ENCODE measurements at places on chromosomes 4 and X.

GRCh38 chr4:52555356-52555716 lies 103.8 kb downstream of the USP46 start:
- DNase-seq = no peak

- DNase-seq = no peak
These were observed 482.9 kb upstream of the BOD1L1 start for GRCh38 chr4:14110407-14110806.

DNA sequence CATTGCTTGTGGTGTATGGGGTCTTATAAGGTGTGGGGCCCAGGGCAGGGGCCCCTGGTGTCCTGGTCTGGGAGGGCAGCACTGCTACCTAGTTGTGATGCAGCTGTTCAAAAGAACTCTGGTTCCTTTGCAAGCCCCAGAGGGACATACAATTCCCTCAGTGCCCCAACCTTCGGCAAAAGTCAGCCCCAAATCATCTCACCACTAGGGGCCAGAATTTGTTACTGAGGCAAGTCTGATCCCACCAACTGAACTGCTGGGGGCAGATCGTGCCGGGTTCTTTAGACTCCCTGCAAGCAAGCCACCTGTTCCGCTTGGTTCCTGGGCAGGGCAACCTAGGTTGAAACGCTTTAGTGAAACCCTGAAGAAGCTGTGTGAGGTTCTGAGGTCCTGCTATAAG lies 180.1 kb upstream of the S100G start:
- DNase-seq = no peak

GRCh38 chr4:163693211-163693610 lies 198.7 kb downstream of the TMA16 start:
- no peak for DNase-seq

DNA sequence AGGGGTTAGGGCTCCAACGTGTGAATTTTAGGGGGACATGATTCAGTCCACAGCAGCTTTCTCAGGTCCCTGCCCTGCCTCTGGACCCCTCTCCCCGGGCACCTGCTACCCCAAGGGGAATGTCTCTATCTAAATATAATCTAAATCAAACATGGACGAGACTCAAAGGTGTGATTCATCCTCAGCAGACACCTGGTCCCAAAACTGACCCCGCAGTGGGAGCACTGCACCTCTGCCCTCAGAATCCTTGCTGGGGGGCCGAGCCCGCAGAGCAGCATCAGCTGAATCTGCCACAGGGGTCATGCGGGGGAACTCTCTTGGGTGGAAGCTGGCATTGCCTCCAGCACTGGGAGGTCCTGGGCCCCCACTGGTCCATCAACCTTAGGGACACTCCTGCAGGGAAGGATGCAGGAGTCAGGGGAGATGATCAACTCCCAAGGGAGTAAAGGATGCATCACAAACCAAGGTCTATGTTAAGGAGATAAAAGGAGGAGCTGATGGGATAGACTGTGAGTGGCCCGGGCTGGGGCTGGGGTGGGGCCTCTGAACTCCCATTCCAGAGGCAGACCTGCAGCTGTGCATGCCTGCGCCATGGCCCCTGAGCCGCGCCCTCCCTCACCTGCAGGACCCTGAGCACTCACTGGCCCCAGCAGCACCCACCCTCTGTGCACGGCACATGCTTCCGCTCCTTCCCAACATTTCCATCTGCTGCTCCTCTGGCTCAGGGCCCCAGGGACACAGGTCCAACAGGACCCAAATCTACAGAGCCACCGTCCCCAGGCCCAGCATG lies 54.0 kb downstream of the ADRA2C start:
- DNase-seq = no peak

DNA sequence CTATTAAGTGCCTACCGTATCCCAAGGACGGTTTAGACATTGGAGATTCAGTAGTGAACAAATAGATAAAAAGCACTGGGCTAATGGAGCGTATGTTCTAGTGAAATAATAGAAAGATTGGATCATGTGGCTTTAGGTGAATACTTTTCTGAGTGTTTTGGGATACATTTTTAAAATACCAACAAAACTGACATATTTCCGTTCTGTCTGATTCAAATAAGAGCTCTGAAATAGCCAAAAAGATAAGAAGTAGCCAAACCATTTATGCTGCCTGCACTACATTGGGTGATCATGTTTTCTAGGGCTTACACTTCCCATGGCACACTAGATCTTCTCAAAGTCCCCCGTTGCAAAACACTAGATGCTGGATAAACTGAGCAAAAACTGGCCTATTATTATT lies 14.2 kb downstream of the IGFBP7 start:
- no peak for DNase-seq

DNA sequence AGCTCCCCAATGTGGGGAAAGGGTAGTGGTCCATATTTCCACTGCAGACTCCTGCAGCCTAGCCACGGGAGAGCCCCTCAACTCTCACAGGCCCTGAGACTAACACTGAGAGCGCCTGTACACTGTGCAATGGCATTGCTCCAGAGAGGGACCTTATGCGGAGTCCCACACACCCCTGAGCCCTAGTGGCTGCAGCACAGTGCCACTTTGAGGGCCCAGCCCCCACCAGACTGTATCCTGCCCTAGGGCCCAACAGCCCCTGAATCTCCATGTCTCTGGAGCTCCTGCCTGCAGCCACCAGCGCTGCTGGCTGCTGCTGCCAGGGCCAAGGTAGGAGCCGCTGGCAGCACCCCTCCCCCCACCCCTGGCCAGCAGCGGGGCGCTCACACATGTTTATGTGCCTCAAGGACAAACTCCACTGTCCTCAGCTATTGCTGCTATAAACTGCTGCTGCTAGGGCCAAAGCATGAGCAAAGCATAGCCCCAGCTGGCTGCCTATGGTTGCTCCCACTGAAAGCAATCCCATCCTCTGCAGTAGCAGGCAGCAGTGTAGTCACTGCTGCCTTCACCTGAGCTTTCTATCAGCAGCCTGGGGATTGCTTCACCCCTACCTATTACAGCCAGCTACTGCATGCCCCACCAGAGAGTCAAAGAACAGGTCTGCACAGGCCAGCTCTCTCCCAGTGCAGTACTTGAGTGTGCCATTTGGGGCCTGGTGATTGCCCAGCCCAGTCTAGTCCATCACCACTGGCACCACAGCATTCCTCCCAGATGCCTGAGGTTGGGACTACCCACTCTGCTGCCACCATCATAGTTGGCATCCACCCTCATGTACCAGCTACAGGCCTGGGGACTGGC lies 24.3 kb downstream of the TMEM154 start:
- DNase-seq = no peak

DNA sequence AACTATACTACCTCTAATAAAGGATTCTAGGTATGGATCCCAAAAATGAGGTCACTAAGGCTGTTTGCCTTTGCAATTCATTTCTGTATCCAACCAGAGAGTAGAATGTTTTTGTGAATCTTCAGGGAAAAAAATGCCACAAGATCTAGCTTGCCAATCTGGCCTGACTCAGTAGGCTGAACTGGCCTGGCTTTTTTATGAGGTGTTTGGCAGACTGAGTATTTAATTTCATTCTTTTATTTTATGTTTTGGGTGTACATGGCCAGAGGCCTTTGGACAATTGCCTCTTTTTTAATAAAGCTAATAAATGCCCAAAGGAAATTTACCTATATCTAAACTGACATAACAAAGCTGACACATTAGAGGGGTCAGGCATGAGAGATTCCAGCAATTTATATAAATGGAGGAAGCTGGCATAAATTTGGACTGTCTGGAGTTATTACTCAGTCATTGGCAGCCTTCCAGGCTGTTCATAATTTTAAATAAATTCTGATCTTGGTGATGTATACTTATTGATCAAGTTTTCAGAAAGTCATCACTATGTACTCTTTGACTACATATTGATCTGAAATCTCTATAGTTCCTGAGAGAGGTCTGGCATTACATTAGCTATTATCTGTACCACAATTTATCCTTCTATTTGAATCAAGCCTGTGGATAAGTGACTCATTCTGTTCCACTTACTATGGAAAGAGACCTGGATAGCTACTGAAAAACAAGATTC lies 376.4 kb upstream of the NOCT start:
- no peak for DNase-seq

GRCh38 chrX:24498181-24498580 lies 33.1 kb downstream of the PDK3 start:
- no peak for DNase-seq

DNA sequence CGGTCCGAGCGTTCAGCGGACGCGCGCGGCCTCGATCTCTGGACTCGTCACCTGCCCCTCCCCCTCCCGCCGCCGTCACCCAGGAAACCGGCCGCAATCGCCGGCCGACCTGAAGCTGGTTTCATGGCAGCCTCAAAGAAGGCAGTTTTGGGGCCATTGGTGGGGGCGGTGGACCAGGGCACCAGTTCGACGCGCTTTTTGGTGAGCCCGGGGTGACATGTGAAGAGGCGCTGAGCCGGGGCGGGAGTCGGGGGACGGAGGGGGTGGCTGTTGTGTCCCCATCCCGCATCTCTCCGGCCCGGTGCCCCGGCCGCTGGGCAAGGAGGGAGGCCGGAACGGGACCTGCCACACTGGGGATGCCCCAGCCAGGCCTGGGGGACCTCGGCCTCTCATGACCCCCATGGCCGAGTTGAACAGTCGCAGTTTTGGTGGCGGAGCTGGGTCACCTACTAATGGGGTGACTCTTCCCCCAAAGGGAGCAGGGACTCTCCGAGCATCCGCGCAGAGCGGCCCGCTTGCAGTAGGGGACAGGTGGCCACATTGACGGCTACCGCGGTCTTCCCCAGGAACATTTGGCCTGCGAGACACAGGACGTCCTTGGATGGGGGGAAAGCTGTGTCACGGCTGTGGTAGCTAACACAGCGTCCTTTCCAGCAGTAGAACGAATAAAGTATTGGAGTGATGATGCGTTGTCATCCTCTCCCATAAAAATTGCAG lies at the start of gene GK:
GK (plus strand) TSS at position 9 of the 717 bp plus-strand sequence; CDS start at position 124, 115 bp downstream.
- DNase-seq = peak; percentile 16

DNA sequence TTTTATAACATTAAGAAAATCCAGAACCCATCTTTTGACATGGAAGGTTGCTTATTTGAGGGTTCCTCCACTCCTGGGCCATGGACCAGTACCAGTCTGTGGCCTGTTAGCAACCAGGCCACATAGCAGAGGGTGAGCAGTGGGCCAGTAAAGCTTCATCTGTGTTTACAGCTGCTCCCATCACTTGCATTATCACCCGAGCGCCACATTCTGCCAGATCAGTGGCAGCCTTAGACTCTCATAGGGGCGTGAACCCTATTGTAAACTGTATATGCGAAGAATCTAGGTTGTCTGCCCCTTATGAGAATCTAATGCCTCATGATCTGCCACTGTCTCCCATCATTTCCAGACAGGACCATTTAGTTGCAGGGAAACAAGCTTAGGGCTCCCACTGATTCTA lies 58.6 kb downstream of the NDST4 start:
- no peak for DNase-seq

- no peak for DNase-seq
These were observed 162.6 kb upstream of the FAM47A start for GRCh38 chrX:34294665-34295064.

- no peak for DNase-seq
These were observed 27.1 kb upstream of the RBMX start for GRCh38 chrX:136907621-136908020.

DNA sequence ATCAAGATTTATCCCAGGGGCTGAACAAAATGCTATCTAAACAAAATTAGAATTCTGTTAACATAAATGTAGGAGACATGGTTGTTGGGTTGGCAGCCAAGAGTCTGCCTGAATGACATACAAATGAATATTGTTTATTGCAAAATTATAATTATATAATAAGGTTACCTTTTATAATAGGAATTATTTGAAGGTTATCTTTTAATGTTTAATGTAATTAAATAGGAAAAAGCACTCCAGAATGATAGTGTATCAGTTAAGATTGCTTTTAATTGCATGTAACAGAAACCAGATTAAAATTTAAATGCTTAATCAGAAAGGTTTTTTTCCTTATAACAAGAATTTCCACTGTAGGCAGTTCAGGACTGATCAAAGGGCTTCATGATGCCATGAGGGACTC lies 42.0 kb upstream of the STPG2 start:
- no peak for DNase-seq

DNA sequence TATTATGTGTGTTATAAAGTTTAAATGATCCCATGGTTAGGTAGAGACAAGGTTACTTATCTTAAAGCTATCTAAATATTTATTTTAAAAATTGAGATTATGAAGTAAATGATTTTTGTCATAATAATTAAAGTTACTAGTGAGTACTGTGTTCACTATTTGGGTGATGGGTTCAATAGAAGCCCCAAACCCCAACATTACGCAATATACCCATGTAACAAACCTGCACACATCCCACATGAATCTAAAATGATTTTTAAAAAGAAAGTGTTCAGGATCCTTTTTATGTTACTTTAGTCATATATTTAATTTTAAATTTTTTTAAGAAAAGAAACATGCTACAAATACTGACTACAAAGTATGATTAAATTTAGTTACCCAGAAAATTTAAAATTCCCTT lies 193.9 kb downstream of the TLL1 start:
- no peak for DNase-seq

- peak; percentile 22 for DNase-seq
These were observed 303.1 kb downstream of the ARHGAP24 start for GRCh38 chr4:85777908-85778631.

DNA sequence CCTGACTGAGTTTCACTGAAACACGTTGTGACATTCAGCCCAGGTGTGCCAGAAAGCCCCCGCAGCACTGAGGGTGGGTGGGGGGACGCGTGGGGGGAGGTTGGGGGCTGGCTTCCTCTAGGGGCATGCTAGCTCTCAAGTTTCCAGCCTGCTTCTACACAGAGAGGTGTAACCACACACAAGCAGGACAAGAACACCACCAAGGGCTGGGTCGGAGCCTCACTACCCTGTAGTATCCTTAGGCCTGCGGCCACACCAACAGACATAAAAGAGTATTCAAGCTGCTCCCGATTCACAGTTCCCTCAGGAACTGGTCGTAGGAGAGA lies 1.8 kb downstream of the USP46 start:
- no peak for DNase-seq

DNA sequence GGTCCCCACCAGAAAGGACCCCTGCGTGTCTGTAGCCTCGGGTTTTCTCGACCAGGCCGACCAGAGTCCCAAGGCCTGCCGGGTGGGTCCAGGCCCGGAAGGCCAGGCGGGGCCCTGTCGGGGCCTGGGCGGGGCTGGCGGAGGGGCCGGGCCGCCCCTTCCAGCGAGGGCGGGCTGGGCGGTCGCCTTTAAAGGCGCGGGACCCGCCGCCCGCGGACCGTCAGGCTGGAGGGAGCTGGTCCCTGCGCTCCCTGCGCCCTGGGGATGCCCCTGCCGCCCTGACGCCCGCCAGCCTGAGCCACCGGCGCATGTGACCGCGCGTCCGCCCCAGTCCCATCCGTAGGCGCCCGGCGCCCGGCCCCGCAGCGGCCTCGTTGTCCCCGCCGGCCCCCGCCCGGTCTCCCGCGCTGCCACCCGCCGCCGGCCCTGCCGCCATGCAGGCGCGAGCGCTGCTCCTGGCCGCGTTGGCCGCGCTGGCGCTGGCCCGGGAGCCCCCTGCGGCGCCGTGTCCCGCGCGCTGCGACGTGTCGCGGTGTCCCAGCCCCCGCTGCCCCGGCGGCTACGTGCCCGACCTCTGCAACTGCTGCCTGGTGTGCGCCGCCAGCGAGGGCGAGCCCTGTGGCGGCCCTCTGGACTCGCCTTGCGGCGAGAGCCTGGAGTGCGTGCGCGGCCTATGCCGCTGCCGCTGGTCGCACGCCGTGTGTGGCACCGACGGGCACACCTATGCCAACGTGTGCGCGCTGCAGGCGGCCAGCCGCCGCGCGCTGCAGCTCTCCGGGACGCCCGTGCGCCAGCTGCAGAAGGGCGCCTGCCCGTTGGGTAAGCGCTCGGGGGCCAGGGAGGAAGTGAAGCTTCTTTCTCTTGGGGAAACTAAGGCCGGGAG lies at the start of gene HTRA3:
HTRA3 (plus strand) TSS at position 220 of the 883 bp plus-strand sequence; CDS start at position 435, 215 bp downstream.
- no peak for DNase-seq
